ENCODE measurements at places on chromosomes 6 and 20. TPM values are rescaled to one million over a fixed set of nuclear protein-coding genes. Genes with fewer than 3 reads are reported as not detected.
A peak's percentile ranks its signal among the peaks of the same experiment; 100 is the strongest.

DNA sequence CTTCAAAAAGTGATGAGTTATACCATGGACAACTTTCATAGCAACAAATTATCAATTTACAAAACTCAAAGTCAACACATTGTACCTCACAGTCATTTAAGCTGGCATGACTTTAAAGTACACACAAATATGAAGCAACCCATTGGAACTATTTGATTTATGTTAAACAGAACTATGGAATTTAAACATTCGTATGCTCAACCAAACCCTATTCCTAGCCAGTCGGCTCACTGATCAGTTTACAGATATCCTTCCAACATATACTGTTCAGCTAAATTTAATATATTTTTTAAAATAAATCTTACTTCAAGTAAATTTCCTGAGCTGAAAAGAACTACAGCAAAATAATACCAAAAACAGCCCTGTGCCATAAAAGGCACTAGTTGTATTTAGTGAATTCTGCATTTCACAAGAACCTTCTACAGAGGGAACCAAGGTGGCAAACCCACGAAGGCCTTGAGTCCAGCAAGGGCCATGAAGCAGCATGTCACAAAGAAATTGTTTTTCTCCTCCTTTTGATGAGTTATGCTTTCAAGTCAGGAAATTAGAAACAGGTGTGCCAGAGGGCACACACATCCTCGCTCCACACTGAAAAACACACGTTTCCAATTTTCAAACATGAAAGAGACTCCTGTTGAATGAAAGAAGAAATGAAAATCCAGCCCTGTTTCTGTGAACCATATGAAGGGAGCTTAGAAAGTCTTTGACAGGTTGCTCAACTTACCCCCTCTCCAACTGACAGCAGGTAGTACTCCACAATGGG, 122.8 kb downstream of the TASP1 start:
- no peaks in the 10 kb centered on the region for H3K4me1 ChIP-seq
- no peaks in the 10 kb centered on the region for H3K27me3 ChIP-seq
- no peak overlapping the region for H3K27ac ChIP-seq
- DNase-seq, result no peak
- H3K36me3 ChIP-seq, result peaks cover 4% of the 10 kb centered on the region
- no peak overlapping the region for H3K4me3 ChIP-seq

- no peak for DNase-seq
- H3K4me1 ChIP-seq, result no peaks in the 10 kb centered on the region
- H3K4me3 ChIP-seq, result no peak overlapping the region
- no peak overlapping the region for H3K27ac ChIP-seq
- H3K27me3 ChIP-seq, result no peaks in the 10 kb centered on the region
- no peaks in the 10 kb centered on the region for H3K36me3 ChIP-seq
Observed at GRCh38 chr6:150308812-150309645, 59.8 kb upstream of the IYD start.

GRCh38 chr6:87066449-87067333, 28.2 kb downstream of the CGA start:
- H3K27me3 ChIP-seq, result peaks cover 3% of the 10 kb centered on the region
- H3K27ac ChIP-seq, result no peak overlapping the region
- peak; percentile 71 for DNase-seq
- peaks cover 7% of the 10 kb centered on the region for H3K4me1 ChIP-seq
- peak overlapping the region; percentile 64 for H3K4me3 ChIP-seq

DNA sequence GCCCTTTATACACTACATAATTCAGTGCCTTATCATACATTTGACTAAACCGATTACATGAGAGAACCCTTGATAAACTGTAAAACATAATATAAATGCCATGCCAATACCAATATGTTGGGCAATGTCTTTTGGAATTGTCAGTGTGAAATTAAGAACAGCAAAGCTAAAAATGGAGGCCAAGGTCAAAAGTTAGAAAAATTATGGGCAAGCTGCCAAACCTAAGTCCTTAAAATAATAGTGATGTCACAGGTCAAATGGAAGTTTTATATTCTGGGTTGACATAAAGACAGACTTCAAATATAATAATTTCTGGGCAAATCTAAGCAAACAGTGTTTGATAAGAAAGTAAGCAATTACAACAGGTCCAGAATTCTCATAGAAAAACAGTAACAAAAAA, 696.7 kb downstream of the RNF144B start:
- no peaks in the 10 kb centered on the region for H3K36me3 ChIP-seq
- no peaks in the 10 kb centered on the region for H3K4me1 ChIP-seq
- no peak overlapping the region for H3K4me3 ChIP-seq

WTAP gene
- 177 TPM for total RNA-seq

- H3K4me3 ChIP-seq, result peak within 1 kb of the TSS; percentile 91
- no peak for DNase-seq
- peak within 1 kb of the TSS; percentile 85 for H3K27ac ChIP-seq
- H3K4me1 ChIP-seq, result peaks cover 25% of the 10 kb centered on the region
- peaks cover 21% of the 10 kb centered on the region for H3K36me3 ChIP-seq
- no peaks in the 10 kb centered on the region for H3K27me3 ChIP-seq
Observed at GRCh38 chr6:4134841-4135664, at the start of gene ECI2. Gene ECI2 (minus strand): TSS chr6:4135575. CDS start chr6:4135560, 15 bp downstream.

DNA sequence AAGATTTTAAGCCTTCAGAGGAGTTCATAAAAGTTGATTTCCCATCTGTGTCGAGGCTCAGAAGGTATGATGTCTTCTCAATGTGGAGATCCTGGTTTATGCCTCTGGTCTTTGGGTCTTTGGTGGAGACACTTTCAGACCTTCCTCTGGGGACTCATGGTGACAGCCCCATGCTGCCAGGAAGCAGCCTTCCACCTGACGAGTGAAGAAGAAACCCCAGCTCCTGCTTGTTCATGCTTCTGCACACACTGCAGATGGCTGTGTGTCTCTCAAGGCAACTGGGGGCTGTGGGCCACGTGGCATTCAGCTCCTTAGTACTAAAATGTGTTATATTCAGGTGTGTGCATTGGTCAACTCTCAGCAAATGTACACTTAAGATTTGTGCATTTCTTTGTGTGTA, 4.9 kb upstream of the SCP2D1 start:
- peaks cover 3% of the 10 kb centered on the region for H3K27me3 ChIP-seq
- no peaks in the 10 kb centered on the region for H3K36me3 ChIP-seq
- no peak overlapping the region for H3K27ac ChIP-seq
- no peaks in the 10 kb centered on the region for H3K4me1 ChIP-seq
- no peak overlapping the region for H3K4me3 ChIP-seq

RTEL1 gene
- 38.3 TPM for total RNA-seq

GRCh38 chr6:144340541-144341371, 55.6 kb downstream of the UTRN start:
- H3K4me3 ChIP-seq, result no peak overlapping the region
- no peak overlapping the region for H3K27ac ChIP-seq
- no peak for DNase-seq
- H3K4me1 ChIP-seq, result peaks cover 62% of the 10 kb centered on the region
- no peaks in the 10 kb centered on the region for H3K27me3 ChIP-seq

SIRPB2 gene
- not detected for total RNA-seq

GRCh38 chr6:69887026-69887425, 20.7 kb downstream of the COL19A1 start:
- H3K4me3 ChIP-seq, result no peak overlapping the region
- H3K4me1 ChIP-seq, result no peaks in the 10 kb centered on the region
- no peak overlapping the region for H3K27ac ChIP-seq

- H3K36me3 ChIP-seq, result no peaks in the 10 kb centered on the region
- no peaks in the 10 kb centered on the region for H3K27me3 ChIP-seq
- no peak overlapping the region for H3K27ac ChIP-seq
- no peak for DNase-seq
Observed at GRCh38 chr20:46607849-46608497, 43.3 kb downstream of the SLC13A3 start.

FOXC1 gene
- total RNA-seq, result not detected

HLA-DPB1 gene
- total RNA-seq, result 153 TPM

DNA sequence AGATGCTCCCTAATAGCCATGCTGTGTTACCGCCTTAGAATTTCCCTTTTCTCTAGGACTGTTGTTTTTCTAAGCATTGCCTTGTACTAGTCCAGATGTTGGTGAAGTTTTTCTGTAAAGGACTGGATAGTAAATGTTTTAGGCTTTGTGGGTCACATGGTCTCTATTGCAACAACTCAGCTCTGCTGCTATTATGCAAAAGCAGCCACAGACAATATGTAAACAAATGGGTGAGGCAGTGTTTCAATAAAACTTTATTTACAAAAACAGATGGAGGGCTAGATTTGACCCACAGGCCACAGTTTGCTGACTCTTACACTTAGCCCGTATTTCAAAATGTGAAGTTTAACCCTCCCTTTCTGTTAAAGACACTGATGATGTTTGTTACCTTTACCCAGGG, 207.6 kb upstream of the MYLIP start:
- H3K36me3 ChIP-seq, result no peaks in the 10 kb centered on the region
- DNase-seq, result no peak
- no peaks in the 10 kb centered on the region for H3K4me1 ChIP-seq

DNA sequence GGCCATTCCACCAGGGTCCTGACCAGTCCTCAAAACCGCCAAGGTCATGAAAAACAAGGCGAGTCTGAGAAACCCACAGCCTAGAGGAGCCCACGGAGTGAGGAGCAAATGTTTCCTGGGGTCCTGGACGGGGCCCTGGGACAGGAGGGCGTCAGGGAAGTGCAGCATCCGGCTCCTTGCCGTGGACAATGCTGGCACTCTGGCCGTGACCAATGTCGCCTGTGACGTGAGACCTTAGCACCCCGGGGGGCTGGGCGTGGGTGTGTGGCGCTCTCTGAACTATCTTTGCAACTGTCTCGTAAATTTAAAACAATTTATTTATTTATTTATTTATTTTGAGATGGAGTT, 34.1 kb upstream of the SLCO4A1 start:
- H3K4me1 ChIP-seq, result peaks cover 12% of the 10 kb centered on the region
- no peaks in the 10 kb centered on the region for H3K36me3 ChIP-seq
- H3K27me3 ChIP-seq, result no peaks in the 10 kb centered on the region
- H3K4me3 ChIP-seq, result no peak overlapping the region
- no peak overlapping the region for H3K27ac ChIP-seq

- H3K4me1 ChIP-seq, result no peaks in the 10 kb centered on the region
- H3K4me3 ChIP-seq, result no peak overlapping the region
- H3K27ac ChIP-seq, result no peak overlapping the region
- H3K27me3 ChIP-seq, result no peaks in the 10 kb centered on the region
- no peak for DNase-seq
Observed at GRCh38 chr20:10288954-10289646, 70.5 kb downstream of the SNAP25 start.

GRCh38 chr6:141874930-141875602, 257.7 kb upstream of the GJE1 start:
- no peak overlapping the region for H3K27ac ChIP-seq
- H3K36me3 ChIP-seq, result no peaks in the 10 kb centered on the region
- DNase-seq, result no peak
- no peak overlapping the region for H3K4me3 ChIP-seq

GRCh38 chr20:20582734-20583133, 129.7 kb downstream of the RALGAPA2 start:
- no peaks in the 10 kb centered on the region for H3K27me3 ChIP-seq
- H3K4me3 ChIP-seq, result no peak overlapping the region
- H3K36me3 ChIP-seq, result peaks cover 53% of the 10 kb centered on the region

GRCh38 chr6:15044146-15044882, 201.6 kb upstream of the JARID2 start:
- H3K4me1 ChIP-seq, result no peaks in the 10 kb centered on the region
- no peak overlapping the region for H3K27ac ChIP-seq
- no peaks in the 10 kb centered on the region for H3K36me3 ChIP-seq
- no peak for DNase-seq

ID1 gene
- total RNA-seq, result 9.4 TPM

DNA sequence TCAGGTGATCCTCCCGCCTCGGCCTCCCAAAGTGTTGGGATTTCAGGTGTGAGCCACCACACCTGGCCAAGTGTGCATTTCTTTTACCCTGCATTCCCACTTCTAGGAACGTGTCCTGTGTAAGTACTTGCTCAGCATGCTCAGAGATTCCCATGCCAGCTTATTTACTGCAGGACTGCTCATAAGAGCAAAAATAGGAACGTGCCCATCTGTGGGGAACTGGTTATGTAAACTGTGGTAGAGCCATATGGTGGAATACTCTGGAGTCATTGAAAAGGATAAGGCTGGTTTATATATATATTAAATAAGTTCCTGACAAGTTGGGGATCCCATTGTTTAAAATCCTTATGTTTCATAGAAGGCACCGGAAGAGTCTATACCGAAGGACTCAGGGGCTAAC, 38.2 kb upstream of the FANCE start:
- no peaks in the 10 kb centered on the region for H3K27me3 ChIP-seq
- no peak overlapping the region for H3K4me3 ChIP-seq
- no peak overlapping the region for H3K27ac ChIP-seq
- peaks cover 8% of the 10 kb centered on the region for H3K4me1 ChIP-seq

MYCT1 gene
- 1.5 TPM for total RNA-seq

DNA sequence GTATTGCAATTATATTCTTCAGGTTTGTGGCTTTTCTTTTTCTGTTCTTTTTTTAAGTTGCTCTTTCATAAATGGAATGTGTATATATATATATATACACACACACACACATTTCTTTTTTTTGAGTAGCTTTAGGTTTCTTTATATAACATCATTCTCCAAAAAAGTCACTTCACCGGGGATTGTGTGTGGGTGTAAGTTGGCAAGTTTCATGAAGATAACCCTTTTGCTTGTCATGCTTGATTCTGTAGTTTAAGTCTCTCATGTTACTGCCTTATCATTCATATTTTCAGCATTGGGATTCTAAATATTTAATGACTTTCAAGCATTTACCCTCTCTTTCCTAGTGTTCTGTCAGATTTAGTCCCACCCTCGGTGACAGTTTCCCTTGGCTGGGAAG, 181.0 kb downstream of the FARS2 start:
- no peaks in the 10 kb centered on the region for H3K27me3 ChIP-seq
- no peak for DNase-seq
- peaks cover 2% of the 10 kb centered on the region for H3K36me3 ChIP-seq
- no peaks in the 10 kb centered on the region for H3K4me1 ChIP-seq
- no peak overlapping the region for H3K4me3 ChIP-seq

CASS4 gene
- 9.8 TPM for total RNA-seq

AGER gene
- 27.8 TPM for total RNA-seq

ATAT1 gene
- 7.2 TPM for total RNA-seq

- no peak overlapping the region for H3K27ac ChIP-seq
- peaks cover 4% of the 10 kb centered on the region for H3K27me3 ChIP-seq
- DNase-seq, result no peak
- no peak overlapping the region for H3K4me3 ChIP-seq
- H3K36me3 ChIP-seq, result no peaks in the 10 kb centered on the region
Observed at GRCh38 chr20:10312111-10312510, 93.5 kb downstream of the SNAP25 start.

RAET1L gene
- not detected for total RNA-seq

DNA sequence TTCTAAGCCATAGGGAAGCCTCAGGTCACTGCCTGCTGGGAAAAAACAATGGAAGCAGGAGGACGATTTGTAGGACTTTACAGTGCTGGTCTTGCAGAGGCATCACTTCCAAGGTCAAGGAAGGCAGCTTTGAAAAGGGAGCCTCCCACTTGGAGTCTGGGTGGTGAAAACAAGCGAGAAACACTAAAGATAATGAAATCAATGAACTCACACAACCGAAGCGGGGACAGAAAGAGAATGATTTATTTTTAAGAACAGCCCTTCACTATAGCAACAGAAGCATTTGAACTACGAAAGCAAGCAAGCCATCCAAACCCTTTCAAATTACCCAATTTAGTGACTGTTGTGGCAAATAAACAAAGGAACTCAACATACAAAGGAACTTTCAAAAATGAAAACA, 227.5 kb downstream of the THBS2 start:
- no peak overlapping the region for H3K4me3 ChIP-seq
- H3K27me3 ChIP-seq, result no peaks in the 10 kb centered on the region
- no peak overlapping the region for H3K27ac ChIP-seq
- H3K36me3 ChIP-seq, result no peaks in the 10 kb centered on the region

Measured in CD4-positive, CD25-positive, alpha-beta regulatory T cell (primary cell).